ENCODE measurements at places on chromosomes 7 and 10. TPM values are rescaled to one million over a fixed set of nuclear protein-coding genes. Genes with fewer than 3 reads are reported as not detected.

Gene C7orf57
- 1.4 TPM for polyA plus RNA-seq

Gene ERVW-1
- polyA plus RNA-seq, result 0.35 TPM

Gene DPYSL4
- 20.8 TPM for polyA plus RNA-seq

Gene CADPS2
- polyA plus RNA-seq, result 39.1 TPM

Gene OPALIN
- polyA plus RNA-seq, result not detected

Gene AKR1C8
- 0.20 TPM for polyA plus RNA-seq

Gene CYP2W1
- 1.9 TPM for polyA plus RNA-seq

Gene EPHB4
- 85.5 TPM for polyA plus RNA-seq

Gene PFKP
- 19.0 TPM for polyA plus RNA-seq

Gene IRF5
- 11.9 TPM for polyA plus RNA-seq

Gene MYH16
- 0.33 TPM for polyA plus RNA-seq

Gene DDC
- 88.1 TPM for polyA plus RNA-seq

Gene OIT3
- 2.0 TPM for polyA plus RNA-seq

Gene MBLAC1
- 1.7 TPM for polyA plus RNA-seq

All from left renal cortex interstitium (tissue), 4 donors.